GM20000 (cell line): ENCODE measurements at places on chromosomes 7 and 10.

- peak; percentile 91 for DNase-seq
These were observed at the start of gene CALHM2 for GRCh38 chr10:103451831-103452505. Gene CALHM2, minus strand, starts transcription at chr10:103452370. Its CDS starts 2,429 bp downstream, at chr10:103449941.

DNA sequence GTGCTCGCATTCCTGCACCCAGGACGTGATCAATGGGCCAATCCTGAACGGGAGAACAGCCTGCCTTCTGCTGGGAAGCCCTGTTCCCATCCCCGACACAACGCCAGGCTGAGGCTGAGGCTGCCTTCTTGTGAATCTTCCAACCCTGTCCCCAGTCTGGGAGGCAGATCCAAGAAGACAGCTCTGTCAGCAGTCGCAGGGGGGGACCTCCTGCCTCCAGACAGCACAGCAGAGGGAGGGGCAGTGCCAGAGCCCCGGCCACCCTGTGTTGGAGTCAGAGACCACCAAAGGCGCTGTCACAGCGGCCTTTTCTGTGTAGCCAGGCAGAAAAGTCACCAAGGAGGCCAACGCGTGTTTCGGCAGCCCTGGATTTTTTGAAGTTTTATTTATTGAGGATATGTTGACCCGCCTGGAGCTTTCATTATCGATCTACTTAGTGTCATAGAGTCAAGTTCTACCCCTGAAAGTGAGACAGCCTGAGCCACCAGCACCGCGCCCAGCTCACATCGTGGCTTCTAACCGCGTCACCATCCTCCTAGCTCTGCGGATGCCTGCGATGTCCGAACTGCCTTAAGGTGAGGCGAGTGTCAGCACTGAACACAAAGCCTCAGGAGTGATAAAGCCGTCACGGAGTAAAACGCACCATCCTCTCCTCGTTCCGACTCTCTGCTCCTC lies 86.1 kb downstream of the PTPRN2 start:
- no peak for DNase-seq

DNA sequence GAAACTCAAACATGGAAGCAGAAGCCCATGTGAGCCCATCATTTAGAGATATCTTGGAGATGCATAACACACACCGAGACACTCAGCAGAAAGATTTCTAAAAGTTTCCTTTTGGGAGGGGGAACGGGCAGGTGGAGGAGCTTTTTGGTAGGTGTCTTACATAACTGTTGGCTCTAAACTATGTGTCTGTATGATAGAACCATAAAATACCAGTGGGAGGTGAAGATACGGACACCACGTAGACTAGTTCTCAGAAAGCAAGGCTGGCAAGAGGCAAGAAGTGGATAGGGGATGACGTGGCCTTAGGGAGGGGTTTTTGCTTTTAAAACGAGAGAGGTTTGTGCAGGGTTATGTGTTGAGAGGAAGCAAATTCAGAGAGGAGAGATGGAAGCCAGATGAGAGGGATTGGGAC lies 36.5 kb downstream of the IL15RA start:
- DNase-seq, result no peak

DNA sequence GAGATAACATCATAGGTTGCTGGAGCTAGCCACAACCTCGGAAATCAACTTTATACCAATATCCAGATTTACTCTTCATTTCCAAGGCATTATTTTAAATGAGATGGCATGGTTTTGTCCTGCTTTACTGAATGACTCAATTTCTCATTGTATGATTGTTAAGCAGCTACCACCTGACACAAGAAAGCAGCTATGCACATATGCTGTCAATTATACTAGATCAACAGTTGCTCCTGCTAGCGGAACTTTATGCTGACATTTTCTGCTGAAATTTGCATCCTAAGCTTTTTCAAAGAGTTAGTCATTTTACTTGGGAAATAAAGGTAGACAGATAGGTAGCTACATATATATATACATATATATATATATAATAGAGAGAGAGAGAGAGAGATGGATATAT lies 8.9 kb upstream of the CH25H start:
- DNase-seq, result no peak

- DNase-seq, result peak; percentile 45
These were observed 621.9 kb downstream of the ACTR3B start for GRCh38 chr7:153381275-153382040.

- DNase-seq, result no peak
These were observed at the start of gene TLX1 for GRCh38 chr10:101130984-101131961. Gene TLX1, plus strand, starts transcription at chr10:101131300. Its CDS starts 242 bp downstream, at chr10:101131542.

DNA sequence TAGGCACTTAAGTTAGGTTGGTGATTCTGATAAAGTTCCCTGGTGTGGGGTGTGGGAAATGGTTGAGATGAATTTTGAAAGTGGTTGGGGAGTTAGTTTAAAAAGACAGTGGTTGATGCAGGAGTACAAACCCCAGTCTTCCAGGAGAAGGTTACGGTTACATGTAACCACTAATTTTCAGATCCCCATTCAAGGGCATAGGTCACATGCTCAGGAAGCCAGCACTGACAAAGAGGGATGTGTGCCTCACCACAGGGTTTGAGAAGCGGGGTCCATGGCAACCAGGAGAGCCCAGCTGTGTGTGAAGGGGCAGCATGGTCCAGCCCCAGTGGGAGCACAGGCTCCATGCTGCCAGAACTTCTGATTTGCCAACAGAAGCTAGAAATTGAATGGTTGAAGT lies 144.2 kb downstream of the MDFIC start:
- no peak for DNase-seq

DNA sequence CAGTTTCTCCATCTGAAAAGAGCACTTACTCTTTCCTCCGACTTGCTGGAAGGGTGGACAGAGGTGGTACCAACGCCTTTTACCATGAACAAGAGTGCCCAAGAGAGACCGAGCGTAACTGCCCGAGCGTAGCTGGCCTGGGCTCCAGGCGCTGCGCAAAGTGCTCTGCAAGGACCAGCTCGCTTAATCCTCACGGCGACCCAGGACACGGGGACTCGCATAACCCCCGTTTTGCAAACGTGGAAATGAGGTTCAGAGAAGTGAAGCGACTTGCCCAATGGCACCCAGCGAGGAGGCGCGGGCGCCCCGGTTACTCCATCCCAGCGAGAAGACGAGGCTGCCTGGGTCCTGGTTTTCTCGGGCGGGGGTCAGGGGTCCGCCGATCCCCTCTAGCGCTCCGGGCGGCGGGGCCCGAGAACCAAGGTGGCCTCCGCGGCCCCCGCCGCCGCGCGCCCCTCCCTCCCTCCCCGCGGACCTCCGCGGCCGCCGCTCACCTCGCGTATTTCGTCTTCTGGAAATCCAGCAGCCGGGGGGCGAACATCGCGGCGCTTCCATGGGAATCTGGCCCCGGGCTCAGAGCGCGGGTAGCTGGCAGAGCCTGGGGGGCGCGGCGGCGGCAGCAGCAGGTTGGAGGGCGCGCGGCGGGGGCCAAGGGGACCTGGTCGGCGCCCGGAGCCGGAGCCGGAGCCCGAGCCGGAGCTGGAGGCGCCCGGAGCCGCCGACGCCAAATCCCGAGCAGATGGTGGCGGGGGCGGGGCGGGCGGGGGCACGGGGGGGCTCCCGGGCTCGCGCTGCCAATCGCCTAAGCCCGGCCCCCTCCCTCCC lies at the start of gene MMD2:
MMD2 (minus strand) TSS at position 711 of the 825 bp plus-strand sequence; CDS start at position 541, 170 bp downstream.
- peak; percentile 24 for DNase-seq

GRCh38 chr10:70286616-70287015 lies 2.8 kb upstream of the NPFFR1 start:
- DNase-seq, result no peak

GRCh38 chr10:31359979-31360378 lies 41.0 kb downstream of the ZEB1 start:
- DNase-seq, result no peak

DNA sequence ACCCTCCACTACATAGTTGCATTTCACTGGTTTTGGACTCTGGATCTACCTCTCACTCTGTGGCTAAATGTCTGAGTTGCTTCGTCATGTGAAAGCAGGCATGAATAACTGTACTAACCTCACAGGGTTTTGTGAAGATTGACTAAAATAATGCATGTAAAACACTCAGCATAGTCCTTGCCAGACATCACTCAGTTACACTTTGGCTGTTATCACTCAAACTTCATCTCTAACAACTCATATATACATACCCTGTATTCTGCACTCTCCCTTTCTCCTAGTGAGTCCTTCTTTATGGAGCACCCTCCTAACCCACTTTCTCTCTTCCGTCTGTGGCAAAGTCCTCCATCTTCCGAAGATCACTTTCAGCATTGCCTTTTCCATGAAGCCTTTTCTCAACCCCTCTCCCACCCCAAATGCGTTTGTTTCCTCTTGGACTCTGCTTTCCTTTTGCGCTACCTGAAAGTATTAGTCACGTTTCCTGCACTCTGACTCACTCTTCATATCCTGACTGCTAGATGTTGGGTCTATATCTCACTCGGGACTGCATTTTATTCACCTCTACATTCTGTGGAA lies 72.6 kb downstream of the OSBPL3 start:
- DNase-seq, result no peak

- no peak for DNase-seq
These were observed 126.6 kb downstream of the CUX1 start for GRCh38 chr7:101943889-101944600.

- no peak for DNase-seq
These were observed 1.7 kb downstream of the FOXP2 start for GRCh38 chr7:114416129-114416990.

- no peak for DNase-seq
These were observed 196.4 kb downstream of the CREB5 start for GRCh38 chr7:28608731-28609130.

DNA sequence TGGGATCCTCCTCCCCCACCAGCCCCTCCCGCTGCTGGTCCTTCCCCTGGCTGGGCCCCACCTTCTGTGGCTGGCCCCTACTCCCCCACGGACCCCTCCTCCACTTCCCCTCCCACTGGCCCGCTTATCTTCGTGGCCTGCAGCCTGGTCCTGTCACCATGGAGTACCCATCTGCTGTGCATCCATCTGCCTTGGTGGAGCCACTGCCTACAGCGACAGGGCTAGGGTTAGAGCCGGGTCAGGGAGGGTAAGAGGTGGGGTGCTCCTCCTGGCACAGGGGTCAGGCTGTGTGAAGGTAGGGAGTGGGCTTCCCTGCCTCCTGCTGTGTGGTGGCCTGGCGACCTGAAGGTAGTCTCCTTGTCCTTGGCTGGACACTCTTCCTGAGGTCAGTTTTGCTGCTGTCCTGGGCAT lies 5.2 kb downstream of the ADCY1 start:
- DNase-seq, result no peak

DNA sequence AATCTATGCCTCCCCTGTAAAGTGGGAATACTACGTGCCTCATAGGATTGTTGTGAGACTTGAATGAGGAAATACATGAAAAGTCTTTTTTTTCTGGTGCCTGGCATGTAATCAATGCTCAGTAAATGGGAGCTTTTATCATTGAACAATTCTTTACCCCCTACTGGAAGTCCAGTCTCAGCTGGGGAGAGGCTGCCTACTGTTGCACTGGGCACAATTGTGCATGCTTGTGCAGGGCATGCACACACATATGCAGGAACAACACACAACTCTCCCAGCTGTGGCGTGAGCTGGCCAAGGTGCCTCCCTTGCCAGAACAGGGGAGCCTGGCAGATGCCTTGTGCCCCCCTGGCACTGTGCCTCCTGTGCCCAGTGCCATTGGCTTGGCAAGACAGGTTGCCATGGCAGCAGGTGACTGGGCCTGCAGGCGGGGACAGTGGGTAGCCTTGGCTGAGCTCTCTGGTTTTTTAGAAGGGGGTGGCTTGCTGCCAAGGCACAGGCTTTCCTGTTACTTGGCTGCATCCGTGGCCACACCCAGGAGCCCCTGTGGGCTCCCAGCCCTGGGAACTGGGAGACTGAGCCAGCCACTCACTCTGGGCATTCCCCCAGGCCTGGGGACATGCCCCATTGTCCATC lies 16.1 kb upstream of the PALD1 start:
- DNase-seq, result no peak
